ENCODE measurements at places on chromosomes 11 and 22.

- DNase-seq, result no peak
These were observed 200.5 kb upstream of the E2F8 start for GRCh38 chr11:19441288-19441687.

DNA sequence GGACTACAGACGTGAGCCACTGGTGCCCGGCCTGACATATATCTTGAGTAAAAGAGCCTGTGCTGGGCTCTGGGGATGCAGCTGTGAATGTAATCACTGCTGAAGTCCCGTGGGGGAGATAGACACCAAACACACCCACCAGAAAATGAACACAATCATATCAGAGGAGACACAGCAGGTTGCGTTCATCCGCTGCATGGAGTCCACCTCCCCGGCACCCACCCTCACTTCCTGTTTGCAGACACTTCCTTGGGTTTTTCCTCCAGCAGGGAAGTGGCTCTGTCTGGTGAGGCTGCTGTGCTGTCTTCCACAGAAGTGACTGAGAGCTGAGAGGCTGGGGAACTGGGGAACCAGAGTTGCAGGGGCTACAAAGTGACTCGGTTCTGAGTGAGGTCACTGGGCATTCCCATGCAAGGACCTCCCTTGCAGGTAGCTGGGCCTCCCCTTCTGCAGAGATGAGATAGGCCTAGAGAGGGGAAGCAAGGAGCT, 7.2 kb downstream of the MICALL1 start:
- no peak for DNase-seq

DNA sequence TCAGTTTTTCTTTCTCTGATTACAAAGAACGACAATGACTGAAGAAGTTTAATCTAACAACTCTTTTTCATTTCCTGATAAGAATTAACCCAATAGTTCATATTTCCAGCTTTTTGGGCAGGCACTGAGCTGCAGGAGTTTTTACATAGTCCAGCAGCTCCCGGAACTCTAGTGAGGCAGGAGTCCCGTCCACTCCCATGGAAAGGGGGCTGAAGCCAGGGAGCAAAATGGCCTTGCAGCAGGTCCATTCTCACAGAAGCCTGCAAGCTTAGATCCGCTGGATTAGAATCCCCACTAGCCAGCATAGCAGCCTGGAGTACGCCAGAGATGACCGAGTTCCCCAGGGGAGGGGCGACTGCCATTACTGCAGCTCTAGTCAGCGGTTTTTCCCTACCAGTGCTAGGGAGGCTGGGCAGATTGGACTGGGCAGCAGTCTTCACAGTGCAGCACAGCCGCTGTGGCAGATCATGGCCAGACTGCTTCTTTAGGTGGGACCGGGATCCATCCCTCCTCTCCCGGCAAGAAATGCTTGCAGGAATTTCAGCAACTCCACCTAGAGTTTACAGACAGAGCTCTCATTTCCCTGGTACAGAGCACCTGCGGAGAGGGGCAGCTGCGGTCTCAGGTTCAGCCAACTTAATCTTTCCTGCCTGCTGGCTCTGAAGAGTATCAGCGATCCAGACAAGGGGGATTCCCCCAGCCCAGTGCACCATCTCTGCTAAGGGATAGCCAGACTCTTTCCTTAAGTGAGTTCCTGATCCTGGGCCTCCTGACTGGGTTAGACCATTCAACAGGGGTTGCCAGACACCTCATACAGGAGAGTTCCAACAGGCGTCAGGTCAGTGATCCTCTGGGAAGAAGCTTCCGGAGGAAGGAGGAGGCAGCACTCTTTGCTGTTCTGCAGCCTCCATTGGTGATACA, 742 bp upstream of the CASP4 start:
- peak; percentile 9 for DNase-seq

DNA sequence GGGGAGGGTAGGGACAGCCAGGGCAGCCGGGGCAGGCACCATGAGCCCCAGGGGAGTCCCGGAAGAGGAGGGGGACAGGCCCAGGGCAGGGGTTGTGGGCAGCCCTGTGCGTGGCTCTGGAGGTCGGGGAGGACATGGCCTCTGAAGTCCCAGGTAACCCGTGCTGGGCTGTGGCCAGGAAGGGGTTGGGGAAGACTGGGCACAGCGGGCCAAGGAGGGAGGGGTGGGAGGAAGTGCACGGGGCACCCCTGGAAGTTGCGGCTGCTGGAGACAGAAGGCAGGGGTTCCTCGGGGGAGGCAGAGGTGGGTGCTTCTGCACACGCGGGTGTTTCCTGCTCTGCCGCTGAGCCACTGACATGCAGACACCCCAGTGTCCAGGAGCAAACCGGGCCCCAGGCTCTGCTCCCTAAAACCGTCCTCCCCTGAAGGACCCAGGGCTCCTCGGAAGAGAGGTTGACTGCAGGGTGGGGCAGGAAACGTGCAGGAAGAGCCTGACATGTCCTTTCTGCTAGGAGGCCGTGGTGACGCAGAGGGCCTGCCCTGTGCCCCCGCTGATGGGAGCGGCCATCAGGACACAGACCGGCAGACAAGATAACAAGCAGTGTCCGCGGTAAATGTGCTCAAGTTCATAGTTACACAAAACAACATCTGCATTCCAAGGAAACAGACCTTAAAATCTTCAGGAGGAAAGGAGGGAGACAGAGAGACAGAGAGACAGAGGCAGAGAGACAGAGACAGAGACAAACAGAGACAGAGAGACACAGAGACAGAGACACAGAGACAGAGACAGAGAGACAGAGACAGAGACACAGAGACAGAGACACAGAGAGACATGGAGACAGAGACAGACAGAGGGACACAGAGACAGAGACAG, 5.7 kb downstream of the TNNI2 start:
- DNase-seq, result no peak

- DNase-seq, result peak; percentile 27
These were observed 56.2 kb upstream of the SC5D start for GRCh38 chr11:121236115-121237001.

GRCh38 chr11:128735935-128736605, 42.2 kb downstream of the FLI1 start:
- no peak for DNase-seq

DNA sequence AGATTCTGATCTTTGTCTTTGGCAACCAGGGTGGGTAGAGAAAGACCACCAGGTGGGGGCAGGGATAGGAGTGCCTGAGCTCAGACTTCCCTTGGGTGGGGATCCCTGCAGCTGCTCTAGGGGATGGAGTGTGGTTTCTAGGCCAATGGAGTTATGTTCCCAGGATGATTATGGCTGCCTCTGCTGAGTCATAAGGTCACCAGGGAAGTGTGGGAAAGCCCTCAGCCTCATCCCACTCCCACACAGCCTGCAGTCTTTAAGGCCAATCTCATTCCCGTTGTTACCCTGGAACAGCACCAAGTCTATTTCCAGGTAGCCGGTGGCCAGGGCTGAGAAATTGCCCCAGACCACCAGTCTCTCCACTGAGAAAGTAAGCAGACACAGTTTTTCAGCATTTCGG, 2269.3 kb upstream of the RAG2 start:
- DNase-seq, result no peak

DNA sequence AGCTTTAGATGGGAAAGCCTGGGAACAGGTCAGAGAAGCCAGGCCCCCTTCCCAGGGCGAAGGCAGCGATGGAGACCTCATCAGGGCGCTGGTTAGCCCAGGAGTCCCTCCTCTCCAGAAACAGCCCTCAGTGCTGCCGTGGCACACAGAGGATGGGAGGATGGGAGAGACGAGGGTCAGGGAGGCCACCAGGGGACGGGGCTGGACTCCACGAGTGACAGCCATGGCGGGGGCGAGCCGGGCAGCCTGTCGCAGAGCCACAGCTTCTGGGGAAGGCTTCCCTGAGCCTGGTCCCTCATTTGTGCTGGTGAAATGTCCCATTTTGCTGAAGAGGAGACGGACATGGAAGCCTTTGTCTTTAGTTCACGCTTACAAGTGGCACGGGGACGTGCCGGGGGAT, 1390.5 kb downstream of the TBC1D22A start:
- no peak for DNase-seq

- peak; percentile 47 for DNase-seq
These were observed 11.2 kb upstream of the MIAT start for GRCh38 chr22:26646158-26646557.

DNA sequence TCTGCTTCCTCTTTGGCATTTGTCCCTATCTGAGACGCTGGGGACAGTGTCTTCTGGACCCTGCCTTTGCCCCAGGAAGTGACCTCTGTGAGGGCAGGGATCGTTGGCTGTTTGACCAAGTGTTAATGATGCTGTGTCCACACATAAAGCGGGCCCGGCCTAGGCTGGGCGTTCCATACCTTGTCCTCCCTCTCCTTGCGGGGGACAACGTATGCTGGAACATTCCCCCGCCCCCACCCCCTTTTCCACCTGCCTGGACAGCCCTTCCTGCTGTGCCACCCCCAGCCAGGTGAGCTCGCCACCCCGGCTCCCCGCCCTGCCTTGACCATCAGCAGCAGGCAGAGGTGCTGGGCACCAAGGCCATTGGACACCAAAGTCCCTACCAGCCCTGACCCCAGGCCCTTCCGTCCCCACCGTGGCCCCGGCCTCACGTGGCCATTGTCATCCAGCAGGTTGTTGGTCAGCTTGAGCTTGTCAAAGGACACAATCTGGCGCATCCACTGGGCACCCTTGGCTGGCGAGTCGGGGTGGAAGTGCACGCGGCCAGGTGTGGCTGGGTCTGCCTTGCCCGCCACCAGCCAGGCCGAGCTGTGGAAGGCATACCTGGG, 4.1 kb upstream of the NUDT8 start:
- DNase-seq, result no peak

GRCh38 chr22:32270641-32271369, 15.7 kb upstream of the SLC5A4 start:
- no peak for DNase-seq

DNA sequence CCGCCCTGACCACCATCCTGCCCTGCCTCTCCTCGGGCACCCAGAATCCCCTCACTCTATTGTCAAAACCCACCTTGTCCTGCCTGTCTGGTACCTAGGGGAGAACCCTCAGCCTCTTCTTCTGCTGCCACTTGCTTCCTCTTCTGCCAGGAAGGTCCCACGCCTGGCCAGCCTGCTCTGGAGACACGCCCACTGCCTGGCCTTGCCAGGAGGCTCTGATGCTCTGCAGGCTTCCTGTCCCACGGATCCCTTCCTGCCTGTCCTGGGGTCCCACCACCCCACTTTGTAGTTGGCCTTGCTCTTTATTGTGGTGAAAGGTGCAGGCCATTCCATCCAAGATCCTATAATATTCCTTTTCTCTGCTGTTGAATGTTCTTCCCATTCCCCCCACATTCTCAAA, 63.4 kb downstream of the BMAL1 start:
- DNase-seq, result no peak

DNA sequence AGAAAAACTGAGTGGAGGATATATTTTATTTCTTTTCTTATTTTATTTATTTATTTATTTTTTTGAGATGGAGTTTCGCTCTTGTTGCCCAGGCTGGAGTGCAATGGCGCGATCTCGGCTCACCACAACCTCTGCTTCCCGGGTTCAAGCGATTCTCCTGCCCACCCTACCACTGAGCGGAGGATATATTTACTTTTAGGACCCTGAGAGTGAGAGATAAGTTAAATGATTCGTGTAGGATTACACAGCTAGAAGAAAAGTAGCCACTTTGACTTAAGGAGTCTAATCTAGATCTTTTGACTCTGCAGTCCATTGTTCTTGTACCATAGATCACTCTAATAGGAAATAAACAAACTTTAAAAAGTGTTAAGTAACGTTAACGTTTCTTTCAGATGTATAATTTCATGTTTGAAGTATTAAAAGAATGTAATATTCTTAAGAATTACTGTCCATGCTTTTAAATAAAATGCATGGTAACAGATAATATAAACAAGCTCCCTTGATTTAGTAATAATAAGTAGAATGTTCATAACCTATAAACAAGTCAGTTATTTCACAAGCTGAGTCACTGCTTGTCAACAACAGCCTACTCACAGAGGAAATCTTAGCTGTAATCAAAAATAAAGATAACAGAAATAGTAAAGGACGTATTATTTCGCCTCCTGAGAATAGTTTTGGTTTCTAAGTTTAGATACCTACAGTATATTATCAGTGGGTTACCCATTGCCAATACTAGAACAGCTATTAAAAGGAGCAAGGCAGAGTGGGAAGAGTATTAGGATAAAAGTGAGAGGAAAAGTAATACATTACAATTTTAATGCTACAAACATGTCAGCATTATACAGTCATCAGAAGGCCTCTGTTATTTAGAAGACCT, 18.6 kb downstream of the USP47 start:
- DNase-seq, result peak; percentile 84

- DNase-seq, result no peak
These were observed 18.5 kb downstream of the CABP7 start for GRCh38 chr22:29738118-29738815.

GRCh38 chr11:78532991-78533390, 41.7 kb downstream of the NARS2 start:
- DNase-seq, result no peak

- no peak for DNase-seq
These were observed 10.4 kb downstream of the OAF start for GRCh38 chr11:120221115-120221752.

DNA sequence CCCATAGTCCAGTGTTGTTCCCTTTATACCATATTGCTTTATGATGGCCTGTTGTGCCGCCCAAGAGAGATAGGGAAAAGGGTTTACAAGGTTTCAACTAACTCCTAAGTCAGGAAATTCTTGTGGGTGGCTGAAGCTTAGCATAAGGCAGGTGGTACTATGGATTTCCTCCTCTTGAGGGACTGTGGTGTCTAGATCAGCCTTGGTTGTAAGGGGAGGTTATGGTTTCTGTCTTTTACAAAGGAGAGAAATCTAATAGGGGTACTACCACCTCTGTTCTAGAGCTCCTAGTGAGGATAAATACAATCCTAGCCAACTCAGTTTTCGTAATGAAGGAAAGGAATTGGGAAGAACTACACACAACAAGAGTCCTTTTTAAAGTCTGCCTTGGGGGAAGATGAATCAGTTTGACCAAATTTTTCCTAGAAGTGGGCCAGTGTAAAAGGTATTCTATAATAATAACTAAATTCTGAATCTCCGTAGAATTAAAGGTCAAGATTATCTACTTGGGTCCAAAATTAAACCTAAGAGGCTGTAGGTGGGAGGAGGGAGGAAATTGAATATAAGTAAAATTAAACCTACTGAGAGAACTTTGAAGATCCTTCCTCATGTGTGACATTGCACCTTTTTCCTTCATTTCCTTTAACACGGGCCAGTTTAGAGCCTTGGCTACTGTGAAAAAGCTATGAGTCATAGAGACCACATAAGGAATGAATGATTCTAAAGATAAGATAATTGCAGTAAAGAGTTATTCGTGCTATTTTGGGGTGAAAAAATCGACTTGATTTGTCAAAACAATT, 17.2 kb downstream of the DLAT start:
- DNase-seq, result peak; percentile 78

GRCh38 chr11:1128311-1129142, 29.2 kb upstream of the MUC5AC start:
- no peak for DNase-seq

GRCh38 chr11:8739309-8739793, 56.8 kb downstream of the RPL27A start:
- no peak for DNase-seq

GRCh38 chr11:60771879-60772525, 13.1 kb upstream of the MS4A10 start:
- DNase-seq, result peak; percentile 18

GRCh38 chr11:67610302-67610868, 3.6 kb downstream of the NDUFV1 start:
- no peak for DNase-seq

GRCh38 chr11:96238563-96239135, 104.3 kb downstream of the MAML2 start:
- peak; percentile 81 for DNase-seq

Data from iris pigment epithelial cell (primary cell).